Activated CD4-positive, CD25-positive, alpha-beta regulatory T cell (primary cell): ENCODE measurements at places on chromosomes 1 and 21.
A peak's percentile ranks its signal among the peaks of the same experiment; 100 is the strongest.

DNA sequence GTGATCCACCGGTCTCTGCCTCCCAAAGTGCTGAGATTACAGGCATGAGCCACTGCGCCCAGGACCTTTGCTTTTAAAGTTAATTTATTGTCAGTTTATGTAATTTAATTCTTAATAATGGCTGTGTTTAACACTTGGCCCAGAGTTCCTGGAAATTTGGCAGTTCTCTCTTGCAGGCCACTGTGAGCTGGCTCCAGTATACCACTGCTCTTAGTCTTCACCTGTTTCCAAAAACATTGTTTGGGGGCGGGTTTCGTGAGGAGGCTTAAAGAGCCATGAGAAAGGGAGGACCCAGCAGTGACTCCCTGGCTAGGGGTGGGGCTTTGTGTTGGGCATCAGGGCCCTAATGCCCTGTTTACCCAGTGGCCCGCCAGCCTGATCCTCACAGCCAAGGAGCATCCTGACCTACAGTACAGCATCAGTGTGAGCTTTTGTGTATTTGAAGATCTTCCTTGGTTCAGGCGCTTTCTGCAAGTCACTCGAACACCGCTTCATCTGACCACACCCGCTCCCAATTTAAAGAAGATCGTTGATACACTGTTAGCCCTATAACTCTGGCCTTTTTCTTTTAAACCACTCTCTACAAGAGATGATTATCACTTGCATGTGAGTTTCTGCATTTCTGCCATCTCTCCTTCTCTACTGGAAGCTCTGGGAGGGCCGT is 12.0 kb upstream of the BGLAP start:
- DNase-seq, result no peak

DNA sequence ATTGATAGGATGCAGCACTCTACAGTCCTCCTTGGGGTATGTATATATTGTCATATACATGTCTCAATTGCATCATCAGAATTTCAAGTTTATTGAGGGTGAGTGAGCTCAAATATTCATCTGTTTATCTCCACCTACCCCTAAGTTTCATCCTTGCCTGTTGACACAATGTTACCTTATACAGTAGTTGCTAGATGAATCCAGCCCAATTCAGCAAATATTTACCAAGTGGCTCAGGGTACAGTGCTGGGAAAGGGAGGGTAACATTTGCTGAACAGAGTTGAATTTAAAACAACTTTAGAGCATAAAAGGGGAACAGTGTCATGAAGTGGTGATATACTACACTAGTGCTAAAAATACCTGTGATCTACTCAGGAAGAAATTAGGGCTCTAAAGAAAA is 14.4 kb downstream of the ELAVL4 start:
- DNase-seq, result no peak

- no peak for DNase-seq
These were observed 359.3 kb downstream of the ADGRL2 start for GRCh38 chr1:82160036-82160435.

DNA sequence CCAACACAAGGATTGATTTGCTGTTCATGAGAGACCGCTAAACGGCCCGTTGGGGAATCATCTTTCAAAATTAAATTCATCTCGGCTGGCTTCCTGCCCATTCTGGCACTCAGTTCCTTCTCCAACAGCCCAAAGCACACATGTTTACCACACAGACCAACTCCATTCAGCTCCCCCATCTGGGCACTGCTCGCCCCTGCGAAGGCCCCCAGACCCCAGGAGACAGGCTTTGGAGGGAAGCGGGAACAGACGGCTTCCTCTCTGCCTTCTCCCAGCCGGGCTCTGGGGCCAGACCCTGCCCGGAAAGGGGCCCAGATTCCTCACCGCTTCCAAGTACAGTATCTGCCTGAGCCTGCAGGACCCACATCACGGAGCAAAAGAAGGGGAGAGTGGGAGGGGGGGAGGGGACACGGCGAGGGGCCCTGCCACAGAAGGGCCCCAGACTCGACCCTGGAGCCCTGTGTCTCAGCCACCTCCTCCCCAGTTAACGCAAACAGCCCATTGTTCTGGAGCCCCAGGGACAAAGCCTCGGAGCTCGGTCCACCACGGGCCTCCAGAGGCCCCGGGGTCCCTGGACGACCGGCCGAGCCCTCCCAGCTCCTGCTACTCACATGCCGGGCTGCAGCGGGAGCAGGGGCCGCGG is 660 bp downstream of the MEGF6 start:
- DNase-seq, result no peak

- no peak for DNase-seq
These were observed 38.6 kb downstream of the BRINP2 start for GRCh38 chr1:177209357-177209756.

DNA sequence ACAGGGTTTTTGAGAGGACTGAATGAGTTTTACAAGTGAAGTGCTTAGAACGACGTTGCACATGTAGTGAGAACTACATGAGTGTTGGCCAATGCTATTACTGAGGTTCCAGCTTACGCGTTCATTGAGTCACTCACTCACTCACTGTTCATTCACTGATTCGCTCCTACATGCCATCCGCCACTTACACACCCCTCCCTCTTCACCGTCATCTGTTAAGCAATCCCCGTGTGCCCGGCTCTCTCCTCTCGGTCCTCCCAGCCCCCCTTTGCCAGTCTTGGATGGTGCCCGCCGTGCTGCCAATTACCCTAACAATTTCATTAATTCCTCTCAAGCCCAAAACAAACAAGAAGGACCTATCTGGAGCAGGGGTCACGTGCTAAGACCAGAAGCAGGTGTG is 27.3 kb upstream of the EPHA2 start:
- no peak for DNase-seq

DNA sequence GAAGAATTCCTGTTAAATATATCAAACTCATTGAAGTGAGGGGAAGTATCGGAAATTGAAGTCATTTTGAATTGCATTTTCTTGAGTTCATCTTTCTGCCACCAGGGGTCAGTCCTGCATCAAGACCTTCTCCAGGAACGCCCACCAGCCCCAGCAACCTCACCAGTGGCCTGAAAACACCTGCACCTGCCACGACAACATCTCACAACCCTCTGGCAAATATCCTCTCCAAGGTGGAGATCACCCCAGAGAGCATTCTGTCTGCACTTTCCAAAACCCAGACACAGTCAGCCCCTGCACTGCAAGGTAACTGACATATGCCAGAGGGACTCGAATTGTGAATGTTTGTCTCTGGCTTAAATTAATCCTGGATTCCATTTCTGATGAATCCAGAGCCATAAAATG is 22.8 kb upstream of the TARS2 start:
- DNase-seq, result peak; percentile 44

DNA sequence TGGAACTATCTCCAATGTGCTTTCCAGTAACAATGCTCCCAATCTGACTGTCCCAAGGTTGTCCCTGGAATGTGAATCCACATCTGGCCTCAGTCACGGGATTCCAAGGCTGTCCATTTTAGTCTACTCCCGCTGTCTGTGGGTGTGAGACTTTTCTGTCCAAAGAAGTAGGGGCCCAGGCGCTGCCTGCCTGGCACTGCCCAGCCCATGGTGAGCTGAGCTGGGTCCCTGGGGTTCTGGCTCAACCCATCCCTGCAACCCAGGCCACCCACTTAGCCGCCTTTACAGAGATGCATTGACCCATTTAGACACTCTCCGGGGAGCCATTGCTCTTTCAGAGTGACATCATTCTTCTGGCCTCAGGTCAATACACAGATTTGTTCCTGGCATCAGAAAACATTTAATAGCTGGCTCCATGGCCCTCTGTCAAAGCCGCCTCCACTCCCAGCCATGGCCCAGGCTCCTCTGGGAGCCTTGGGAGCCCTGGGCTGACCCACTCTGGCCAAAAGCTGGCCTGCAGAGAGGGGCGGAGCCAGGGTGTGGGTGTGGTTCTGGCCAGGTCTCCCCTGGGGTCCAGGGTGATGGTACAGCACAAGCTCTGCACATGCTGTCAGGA is 47.2 kb upstream of the PAX7 start:
- no peak for DNase-seq

DNA sequence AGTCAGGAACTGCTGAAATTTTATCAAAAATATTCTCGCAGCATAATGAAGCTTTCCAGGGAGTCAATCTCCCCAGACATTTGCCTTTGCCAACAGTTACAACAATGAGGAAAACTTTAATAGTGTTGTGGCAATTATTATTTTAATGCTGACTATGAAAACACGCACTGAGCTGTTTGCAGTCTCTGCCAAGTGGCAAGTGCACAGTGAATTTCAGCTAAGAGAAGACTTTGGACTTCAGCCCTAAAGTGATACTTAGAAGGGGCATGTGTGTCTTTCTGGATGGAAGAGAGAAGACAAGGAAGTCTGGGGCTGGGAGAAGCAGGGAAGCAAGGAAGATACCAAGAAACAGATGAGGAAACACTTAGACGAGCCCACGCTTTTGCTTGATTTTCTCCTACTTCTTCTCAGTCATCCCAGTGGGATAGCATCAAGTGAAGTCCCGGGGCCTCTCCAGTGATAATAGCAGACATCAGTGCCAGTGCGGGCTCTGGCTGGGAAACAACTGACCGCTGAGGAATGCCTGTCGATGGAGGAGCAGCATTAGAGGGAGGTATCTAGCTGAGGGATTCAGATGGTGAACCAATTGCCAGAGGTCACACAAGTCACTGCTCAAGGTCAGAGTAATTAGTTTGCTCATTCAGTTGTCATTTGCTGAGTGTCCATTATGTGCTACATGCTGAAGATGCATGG is 196.3 kb downstream of the TTLL7 start:
- no peak for DNase-seq

DNA sequence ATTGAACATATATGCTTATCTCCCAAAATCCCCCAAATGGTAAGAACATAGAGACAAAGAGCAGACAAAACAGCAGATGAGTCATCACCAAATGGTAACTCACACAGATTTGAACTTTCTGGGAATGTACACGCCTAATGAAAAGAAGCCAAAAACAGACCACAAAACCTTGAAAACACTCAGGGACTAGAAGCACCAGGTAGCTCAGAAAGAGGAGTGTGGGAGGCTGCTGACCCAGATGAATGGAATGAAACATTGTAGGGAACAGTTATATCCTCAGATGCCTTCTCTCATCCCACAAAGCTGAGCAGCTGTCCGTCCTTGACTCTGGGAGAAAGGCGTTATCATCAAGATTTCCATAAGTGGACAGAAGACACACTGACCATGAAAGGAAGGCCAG is 307.0 kb upstream of the USP25 start:
- DNase-seq, result no peak

- DNase-seq, result no peak
These were observed 1.5 kb downstream of the PHGDH start for GRCh38 chr1:119713039-119713748.

GRCh38 chr1:17442841-17443240 is 3.4 kb upstream of the RCC2 start:
- DNase-seq, result no peak

- no peak for DNase-seq
These were observed 25.8 kb downstream of the COL18A1 start for GRCh38 chr21:45430521-45431501.

GRCh38 chr1:91578320-91579109 is 77.9 kb downstream of the CDC7 start:
- DNase-seq, result no peak

DNA sequence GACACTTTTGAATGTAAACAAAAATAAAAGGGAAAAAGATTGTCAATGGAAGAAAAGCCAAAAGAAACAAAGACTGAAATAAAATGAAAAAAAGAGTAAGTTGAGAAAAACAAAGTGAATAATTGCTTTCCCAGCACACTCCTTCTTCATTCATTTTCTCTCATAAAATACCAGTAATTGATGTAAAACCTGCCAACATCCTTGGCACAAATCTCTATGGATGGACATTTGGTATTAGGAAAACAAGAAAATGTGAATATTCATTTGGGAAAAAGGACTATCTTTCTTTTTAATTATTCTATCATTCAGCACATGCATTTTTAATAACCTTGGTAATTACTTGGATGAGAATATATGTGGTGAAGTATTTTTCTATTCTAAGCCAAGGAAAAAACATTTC is 204.4 kb upstream of the TNR start:
- no peak for DNase-seq

DNA sequence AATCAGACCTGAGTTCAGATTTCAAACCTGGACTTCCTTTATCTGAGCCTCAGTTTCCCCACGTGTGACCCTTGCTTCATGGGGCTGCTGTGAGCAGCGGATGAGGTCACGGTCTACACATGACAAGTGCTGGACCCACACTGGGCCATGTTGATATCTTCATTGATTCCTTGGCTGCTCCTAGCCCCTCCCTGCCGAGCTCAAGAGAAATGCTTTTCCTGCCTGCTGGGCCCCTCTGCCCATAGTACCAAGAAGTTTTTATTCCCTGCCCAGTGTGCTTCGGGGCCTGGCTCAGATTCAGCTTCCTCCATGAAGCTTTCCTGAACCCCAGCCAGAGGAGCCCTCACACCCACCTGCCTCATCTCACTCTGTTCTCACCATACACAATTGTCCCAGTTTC is 181.6 kb downstream of the PTPRU start:
- DNase-seq, result no peak

DNA sequence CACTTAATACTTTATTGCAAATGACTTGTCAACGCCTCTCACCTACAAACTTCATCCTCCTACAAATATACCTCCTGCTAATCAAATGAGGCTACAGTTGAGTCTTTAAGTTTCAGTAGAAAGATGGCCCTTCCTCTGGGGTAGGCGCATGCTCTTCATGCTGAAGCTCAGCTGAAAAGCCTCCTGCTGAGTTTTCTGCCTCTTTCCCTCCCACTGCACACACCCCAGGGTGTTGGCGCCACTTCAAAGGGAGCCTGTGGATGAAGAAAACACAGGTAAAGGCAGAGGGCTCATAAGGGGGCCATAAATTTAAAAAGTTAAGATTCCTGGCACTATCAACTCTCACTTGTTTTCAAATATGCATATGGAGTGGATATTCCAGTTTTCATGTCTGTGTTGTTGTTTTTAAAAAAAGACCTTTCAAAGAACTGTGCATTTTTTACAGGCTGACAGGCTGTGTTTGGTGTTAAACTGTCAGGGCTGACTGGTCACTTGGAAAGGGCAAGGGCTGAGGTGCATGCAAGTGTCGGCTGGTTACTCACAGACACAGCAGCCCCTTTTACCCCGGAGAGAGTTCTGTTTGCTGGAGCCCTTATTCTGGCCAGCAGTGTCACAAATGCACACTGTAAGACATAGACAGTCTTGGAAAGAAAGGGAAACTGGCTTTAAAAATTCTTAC is 42.9 kb upstream of the LGALS8 start:
- no peak for DNase-seq
